COR-L47 (cell line): ENCODE measurements at places on chromosomes 4 and X.

DNA sequence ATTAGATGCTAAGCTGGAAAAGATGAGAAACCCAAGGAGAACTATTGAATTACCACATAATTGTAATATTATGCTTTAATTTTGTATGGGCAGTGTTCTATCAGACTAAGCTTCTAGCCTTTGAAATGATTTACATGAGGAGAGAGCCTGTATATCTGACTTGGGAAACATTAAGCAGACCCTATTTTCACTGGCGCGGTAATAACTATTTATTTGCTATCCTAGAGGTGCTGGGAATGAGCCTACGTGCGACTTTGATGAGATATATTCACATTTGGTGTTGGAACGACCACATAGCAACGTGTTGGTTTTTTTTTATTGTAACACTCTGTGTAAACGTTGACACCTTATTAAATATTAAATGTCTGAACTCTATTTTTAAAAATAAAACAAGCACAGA, 80.5 kb downstream of the CLCN4 start:
- DNase-seq: no peak

GRCh38 chr4:6134612-6135220, 65.6 kb downstream of the JAKMIP1 start:
- DNase-seq: no peak

DNA sequence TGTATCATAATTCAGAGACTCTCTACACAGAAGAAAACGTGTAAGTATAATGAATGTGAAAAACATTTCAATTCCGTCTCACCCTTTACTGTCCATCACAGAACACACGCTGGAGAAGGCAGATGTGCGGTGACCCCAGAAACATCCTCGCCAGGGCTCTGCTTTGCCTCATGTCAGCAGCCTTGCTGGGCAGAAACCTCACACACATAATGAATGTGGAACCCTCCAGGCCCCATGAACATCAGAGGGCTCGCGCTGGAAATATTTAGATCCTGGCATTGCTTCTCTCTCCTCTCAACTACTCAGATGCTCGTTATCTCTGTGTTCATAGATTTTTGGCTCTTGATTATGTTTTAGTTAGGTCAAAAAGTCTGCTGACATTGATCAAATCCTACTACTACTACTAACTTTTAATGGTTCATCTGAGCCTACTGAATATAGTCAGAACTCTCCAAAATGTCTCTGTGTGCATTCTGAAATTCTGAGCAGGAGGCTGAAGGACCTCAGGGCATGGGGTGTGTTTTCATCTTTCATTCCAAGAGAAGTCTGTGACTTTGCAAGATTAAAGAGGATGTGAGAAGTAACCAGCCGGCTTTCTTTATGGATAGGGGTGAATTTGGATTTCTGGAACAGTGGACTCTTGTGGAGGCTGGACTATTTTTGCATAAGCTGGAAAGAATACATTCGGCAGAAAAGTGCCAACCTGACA, 27.0 kb downstream of the SMIM43 start:
- DNase-seq: no peak

GRCh38 chr4:104750008-104750407, 255.3 kb upstream of the CXXC4 start:
- DNase-seq: no peak

GRCh38 chr4:86848732-86849619, at the start of gene SLC10A6:
SLC10A6 (minus strand) TSS chr4:86849384; CDS start chr4:86849115, 269 bp downstream.
- no peak for DNase-seq

DNA sequence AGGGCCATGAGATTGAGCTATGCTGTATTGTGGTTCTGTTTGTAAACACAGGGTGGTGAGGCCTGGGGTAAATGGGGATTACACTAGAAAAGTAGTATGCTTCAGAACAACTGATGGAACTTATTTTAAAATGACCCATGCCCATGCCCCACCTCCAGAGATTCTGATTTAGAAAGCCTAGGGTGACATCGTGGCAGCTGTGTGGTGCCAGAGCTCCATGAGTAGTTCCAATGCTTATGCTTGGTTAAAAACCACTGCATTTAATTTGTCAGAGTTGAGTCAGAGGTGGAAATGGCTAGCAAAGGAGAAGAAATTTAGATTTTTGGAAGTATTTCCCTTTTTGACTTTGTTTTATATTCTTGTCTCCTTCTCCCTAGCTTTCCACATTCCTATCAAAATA, 63.4 kb upstream of the PDE5A start:
- no peak for DNase-seq

- DNase-seq: no peak
Measured at GRCh38 chr4:3630598-3631543, 98.6 kb upstream of the LRPAP1 start.

DNA sequence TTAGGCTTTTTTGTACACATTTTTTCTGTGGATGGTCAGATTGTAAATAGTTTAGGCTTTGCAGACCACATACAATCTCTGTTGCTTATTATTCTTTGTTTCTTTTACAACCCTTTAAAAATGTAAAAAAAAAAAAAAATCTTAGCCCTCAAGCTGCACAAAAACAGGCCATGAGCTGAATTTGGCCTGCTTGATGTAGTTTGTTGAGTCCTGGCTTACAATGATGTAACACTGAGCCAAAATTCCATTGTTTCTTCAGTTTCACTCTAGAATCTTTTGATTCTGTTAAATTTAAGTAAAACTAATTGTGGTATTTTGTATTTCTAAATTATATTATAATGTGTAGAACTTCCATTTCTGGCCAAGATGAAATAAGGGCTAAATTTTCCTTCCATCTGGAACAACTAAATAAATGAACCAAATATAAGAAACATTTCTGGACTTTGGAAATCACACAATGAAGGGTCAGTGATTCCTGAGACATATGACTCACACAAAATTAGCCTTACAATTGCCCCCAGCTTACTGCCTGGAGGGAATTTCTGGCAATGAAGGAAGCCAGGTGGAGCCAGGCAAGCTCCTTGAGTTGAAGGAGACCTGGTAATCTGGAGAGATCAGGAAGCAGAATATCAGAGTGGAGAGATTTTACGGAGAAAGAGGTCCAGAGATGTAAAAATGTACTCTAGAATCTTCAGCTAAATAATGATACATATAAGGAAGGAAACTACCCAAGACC, 29.8 kb downstream of the IQCM start:
- DNase-seq: no peak

GRCh38 chrX:28609003-28609402, 21.8 kb downstream of the IL1RAPL1 start:
- no peak for DNase-seq

DNA sequence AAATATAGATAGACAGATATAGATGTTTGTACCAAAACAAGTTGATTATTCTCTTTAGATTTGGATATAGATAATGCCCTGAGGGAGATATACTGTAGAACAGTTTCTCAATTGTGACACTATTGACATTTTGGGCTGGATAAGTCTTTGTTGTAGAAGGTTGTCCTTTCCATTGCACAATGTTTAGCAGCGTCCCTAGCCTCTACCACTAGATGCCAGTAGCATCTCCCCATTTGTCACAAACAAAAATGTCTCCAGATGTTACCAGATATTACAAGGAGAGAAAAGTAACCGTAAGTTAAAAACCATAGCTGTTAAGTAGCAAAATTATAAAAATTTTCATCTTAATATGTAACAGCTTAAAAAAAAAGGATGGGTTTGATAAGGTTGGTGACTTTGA, 2595.3 kb downstream of the ARAP2 start:
- DNase-seq: no peak

DNA sequence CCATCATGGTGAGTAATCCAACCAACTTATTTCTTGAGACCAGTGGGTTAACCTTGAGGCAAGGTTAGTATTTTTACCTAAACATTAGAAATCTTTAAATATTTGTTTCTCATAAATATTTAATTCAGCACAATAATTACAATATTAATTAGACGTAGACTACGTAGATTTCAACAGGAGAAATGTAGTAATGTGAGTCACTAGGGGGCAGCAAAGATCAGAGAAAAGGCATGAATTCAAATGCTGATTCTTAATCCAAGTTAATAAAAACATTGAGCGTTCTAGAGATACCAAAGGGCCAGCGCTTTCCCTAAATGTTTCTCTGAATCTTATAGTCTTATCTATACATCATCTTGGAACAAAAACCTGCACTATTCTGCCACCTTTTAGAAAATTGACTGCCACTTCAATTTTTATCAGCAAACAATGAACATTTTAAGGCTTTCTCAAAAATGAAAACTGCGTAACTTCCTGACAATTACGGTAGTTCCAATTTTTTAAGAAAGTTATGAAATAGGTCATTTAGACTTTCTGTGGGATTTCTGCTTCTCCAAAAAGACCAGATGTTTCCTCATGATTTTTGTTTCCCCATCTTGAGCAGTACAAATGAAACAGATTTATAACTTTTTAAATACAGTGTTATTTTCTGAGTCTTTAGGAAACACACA, 180.7 kb downstream of the GASK1B start:
- DNase-seq: peak; percentile 47

DNA sequence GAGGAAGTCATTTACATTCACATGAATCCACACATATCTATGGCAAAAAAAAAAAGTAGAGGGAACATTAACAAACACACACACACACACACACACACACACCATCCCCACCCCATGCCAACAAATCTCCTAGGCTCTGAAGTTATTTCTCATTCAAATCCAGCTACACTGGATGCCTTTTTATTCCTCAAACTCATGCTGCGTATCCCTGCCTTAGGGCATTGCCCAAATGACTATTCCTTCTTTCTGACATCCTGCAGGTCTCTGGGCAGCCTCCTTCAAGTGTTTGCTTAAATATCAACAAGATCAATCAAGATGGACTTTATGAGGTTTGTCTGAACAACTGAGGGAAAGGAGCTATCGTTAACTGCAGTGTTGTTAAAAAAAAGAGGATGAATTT, 106.5 kb upstream of the FAM9A start:
- no peak for DNase-seq

DNA sequence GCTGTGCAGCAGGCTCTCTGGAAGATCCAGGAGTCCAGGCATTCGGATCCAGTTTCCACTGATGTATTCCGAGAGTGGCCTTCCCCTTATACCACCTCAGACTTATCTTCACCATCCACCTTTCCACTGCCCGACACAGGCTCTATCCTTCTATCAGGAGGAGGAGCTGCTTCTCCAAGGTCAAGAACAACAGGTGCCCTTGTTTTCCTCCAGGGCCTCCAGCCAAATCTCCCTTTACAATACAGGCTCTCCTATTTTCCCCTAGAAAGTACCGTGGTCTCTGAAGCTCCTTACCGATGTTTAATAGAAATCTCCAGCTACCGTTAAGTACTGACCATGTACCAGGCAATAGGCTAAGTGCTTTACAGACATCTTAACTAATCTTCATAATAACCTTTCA, 61.3 kb downstream of the AFAP1 start:
- no peak for DNase-seq

DNA sequence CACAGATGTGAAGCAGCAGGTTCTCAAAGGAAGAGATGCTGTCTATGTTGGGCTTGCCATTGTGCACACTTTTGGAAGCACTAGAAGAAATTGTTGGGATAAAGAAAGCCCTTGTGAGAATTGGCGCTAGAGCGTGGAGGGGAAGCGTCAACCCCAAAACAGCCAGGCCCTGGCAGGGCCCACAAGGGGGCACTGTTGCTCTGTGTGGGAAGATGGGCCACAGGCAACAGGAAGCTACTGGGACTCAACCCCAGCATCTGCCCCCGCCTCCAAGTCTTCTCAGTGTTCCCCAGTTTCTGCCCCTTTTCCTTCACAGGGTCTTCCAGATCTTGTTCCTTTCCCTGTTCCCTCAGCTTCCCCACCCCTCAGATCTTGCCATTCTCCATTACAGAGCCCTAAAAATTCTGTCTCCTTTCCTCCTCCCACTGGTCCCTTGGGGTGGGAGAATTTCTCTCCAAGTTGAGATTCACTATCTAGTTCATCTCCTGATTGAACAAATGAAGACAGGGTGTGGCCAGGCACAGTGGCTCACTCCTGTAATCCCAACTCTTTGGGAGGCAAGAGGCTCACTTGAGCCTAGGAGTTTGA, 85.5 kb downstream of the STARD8 start:
- DNase-seq: peak; percentile 27

- DNase-seq: no peak
Measured at GRCh38 chrX:111013778-111014455, 82.1 kb upstream of the PAK3 start.

GRCh38 chr4:108972613-108973283, 209.9 kb upstream of the ETNPPL start:
- no peak for DNase-seq

- DNase-seq: no peak
Measured at GRCh38 chr4:1399508-1400190, 6.6 kb downstream of the NKX1-1 start.

- no peak for DNase-seq
Measured at GRCh38 chr4:103774326-103774825, 54.6 kb upstream of the TACR3 start.

GRCh38 chr4:159284113-159284512, 181.2 kb downstream of the RAPGEF2 start:
- no peak for DNase-seq

GRCh38 chr4:125735102-125735501, 420.3 kb downstream of the FAT4 start:
- no peak for DNase-seq

DNA sequence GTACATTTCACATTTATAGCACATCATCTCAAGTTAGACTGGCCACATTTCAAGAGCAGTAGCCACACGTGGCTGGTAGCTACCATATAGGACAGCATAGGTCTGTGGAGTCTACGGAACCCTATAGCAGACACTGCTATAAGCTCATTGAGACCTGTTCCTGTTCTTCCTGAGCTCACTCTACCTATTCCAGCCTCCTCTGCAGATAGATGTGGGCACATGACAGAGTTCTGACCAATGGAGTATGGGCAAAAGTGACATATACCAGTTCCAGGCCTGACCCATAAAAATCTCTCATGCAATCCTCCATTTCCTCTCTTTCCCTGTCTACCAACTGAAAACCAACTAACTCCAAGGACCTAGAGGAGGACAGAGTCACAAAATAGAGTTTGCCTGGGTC, 3.5 kb upstream of the HDAC6 start:
- no peak for DNase-seq

GRCh38 chr4:140112576-140112975, 41.4 kb downstream of the MAML3 start:
- no peak for DNase-seq

DNA sequence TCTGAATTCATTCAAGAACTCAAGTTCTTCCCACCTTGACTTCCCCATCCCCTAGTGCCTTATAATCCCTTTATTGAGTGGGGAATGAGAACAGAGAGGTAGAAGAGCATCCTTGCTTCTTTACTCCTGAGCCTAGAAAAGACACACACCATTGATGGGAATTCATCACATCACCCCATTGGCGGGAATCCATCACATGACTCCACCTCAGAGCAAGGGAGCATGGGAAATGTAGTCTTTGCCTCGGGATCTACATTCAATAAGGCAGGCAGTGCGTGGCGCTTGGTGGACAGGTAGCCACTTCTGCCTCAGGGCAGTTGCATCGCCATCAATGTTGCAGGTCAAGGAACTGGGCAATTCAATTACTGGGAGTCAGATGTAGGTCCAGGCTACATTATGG, 50.7 kb downstream of the MXRA5 start:
- DNase-seq: no peak

DNA sequence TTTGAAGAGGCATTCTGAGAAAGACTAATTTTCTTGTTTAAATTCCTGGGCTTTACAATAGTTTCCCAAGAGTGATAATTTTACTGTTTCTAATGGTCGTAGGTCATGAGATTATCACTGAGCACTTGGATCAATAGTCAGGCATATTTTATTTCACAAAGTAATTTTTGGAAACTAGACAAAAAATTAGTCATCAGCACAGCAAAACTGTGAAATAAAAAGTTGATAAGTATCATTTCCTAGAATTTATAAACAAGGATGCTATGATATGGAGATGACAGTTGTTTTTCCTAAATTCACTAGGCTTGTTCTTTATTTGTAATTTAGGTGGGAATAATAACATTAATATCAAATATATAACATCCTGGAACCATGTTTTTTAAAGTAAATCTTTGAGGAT, 33.0 kb downstream of the SULT1B1 start:
- no peak for DNase-seq

- DNase-seq: no peak
Measured at GRCh38 chr4:79687006-79687405, 279.0 kb upstream of the GK2 start.
